ENCODE measurements at places on chromosomes 11 and 22. TPM values are rescaled to one million over a fixed set of nuclear protein-coding genes. Genes with fewer than 3 reads are reported as not detected.

GRCh38 chr22:34975721-34976120 lies 90.2 kb upstream of the ISX start:
- no peak overlapping the region for H3K27ac ChIP-seq
- no peak overlapping the region for H3K4me3 ChIP-seq
- DNase-seq, result no peak
- no peaks in the 10 kb centered on the region for H3K4me1 ChIP-seq

- no peak overlapping the region for H3K27ac ChIP-seq
- DNase-seq, result no peak
- no peak overlapping the region for H3K4me3 ChIP-seq
- H3K27me3 ChIP-seq, result no peaks in the 10 kb centered on the region
Measured at GRCh38 chr11:104442321-104442720, 278.4 kb upstream of the PDGFD start.

GRCh38 chr11:119924017-119924416 lies 195.0 kb upstream of the NECTIN1 start:
- no peaks in the 10 kb centered on the region for H3K4me1 ChIP-seq
- no peak for DNase-seq
- peaks cover 3% of the 10 kb centered on the region for H3K27me3 ChIP-seq
- no peaks in the 10 kb centered on the region for H3K36me3 ChIP-seq
- H3K27ac ChIP-seq, result no peak overlapping the region

DNA sequence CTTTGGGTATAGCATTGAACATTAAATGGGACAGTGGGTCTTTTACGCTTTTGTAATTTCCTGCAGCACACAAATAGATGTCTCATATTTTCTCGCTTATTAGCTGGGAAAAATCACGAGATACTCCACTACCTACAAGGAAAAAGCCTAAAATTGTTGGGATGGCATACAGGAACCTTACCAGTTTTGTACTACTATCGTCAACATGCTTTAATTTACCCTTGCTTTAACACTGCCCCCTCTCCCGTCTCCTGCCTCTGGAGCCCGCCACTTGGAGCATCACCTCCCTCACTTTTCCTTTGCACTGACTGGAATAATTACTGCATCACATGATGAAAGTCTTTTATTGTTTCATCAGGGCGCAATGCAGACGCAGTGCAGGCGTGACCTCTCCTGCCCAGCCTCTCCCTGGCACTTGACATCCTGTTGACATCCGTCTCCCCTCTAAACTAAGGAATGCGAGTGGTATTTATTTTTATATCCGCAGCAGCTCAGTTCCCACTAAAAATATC lies 1.0 kb upstream of the FNBP4 start:
- H3K27ac ChIP-seq, result peak overlapping the region; percentile 96
- H3K27me3 ChIP-seq, result no peaks in the 10 kb centered on the region
- peaks cover 21% of the 10 kb centered on the region for H3K4me1 ChIP-seq
- H3K4me3 ChIP-seq, result peak overlapping the region; percentile 51

DNA sequence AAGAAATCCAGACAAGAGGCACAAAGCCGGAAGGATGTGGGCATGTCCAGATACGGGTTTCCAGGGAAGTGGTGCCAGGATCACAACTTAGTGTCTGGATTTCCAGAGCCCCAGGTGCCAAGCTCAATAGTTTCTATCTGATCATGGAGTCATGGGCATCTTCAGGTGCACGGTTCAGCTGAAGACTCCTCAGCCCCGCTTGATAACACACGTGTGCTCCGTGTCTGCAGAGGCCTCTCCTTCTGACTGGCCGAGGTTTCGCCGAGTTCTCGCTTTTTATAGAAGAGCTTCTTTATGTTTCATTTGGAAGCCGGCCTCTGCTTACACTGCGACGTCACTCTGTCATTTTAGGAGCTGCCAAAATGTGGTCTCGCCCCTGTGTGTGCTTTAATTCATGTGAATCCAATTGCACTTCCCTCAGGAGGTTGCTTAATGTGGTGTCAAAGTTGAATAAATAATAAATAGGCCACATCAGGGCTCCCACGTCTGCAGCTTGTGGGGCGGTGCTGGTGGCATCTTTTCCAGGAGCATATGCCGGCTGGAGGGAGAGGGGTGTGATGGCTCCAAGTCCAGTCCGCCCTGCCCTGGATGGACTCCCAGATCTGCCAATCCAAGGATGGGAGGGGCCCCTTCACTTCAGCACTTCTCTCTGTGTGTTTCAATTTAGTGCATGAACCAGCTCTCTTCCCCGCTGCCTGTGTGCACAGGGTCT lies 1410.8 kb downstream of the TBC1D22A start:
- no peaks in the 10 kb centered on the region for H3K36me3 ChIP-seq
- no peak overlapping the region for H3K4me3 ChIP-seq
- no peaks in the 10 kb centered on the region for H3K27me3 ChIP-seq
- DNase-seq, result no peak
- no peaks in the 10 kb centered on the region for H3K4me1 ChIP-seq
- no peak overlapping the region for H3K27ac ChIP-seq

- no peak overlapping the region for H3K27ac ChIP-seq
- peaks cover 10% of the 10 kb centered on the region for H3K4me1 ChIP-seq
- peaks cover 2% of the 10 kb centered on the region for H3K36me3 ChIP-seq
- no peak for DNase-seq
Measured at GRCh38 chr22:46113910-46114517, 36.3 kb upstream of the PPARA start.

- H3K4me3 ChIP-seq, result no peak overlapping the region
- H3K4me1 ChIP-seq, result peaks cover 12% of the 10 kb centered on the region
- H3K27me3 ChIP-seq, result no peaks in the 10 kb centered on the region
- H3K36me3 ChIP-seq, result no peaks in the 10 kb centered on the region
- DNase-seq, result no peak
- no peak overlapping the region for H3K27ac ChIP-seq
Measured at GRCh38 chr11:117901601-117902000, 25.1 kb upstream of the FXYD6 start.

DNA sequence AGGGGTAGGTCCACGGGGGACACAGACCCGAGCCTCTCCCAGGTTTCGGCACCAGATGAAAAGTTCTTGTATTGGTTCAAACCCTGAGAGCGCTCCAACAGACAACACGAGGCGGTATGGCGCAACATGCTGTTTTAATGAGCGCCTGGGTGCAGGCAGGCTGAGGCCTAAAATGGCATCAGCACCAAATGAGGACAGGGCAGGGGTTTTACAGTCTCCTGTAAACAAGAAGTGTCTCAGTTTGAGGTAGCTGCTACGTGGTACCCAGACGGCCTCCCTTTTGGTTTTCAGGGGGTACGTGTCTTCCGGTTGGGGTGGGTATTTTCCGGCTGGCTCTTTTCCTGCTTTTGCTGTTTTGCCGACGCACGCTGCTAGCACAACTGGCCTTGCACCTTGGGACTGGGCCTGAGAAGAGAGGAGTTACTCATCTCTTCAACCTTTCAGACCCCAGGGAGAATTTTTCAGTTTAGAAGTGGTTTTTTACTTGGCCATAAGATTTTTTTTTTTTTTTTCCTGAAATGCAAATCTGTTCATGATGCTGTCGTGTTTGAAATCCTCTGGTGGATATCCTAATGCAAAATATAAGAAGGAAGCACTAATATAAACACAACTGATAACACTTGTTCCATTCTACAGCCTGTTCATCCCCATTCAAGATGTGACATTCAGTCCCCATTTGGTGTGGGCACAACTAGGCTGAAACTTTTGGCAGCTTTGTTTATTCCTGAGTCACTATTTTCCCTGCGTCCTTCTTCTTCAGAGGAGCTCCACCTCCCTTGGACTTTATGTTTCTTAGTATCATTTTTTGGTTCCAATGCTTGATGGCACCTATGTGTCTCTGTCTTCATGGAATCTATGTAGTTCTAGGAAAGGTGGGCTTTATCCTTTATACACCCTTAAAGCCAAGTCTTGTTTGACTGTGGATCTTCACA lies 6.5 kb downstream of the PPFIBP2 start:
- H3K27ac ChIP-seq, result peak overlapping the region; percentile 82
- peaks cover 38% of the 10 kb centered on the region for H3K4me1 ChIP-seq
- H3K27me3 ChIP-seq, result no peaks in the 10 kb centered on the region
- no peaks in the 10 kb centered on the region for H3K36me3 ChIP-seq
- no peak for DNase-seq

DNA sequence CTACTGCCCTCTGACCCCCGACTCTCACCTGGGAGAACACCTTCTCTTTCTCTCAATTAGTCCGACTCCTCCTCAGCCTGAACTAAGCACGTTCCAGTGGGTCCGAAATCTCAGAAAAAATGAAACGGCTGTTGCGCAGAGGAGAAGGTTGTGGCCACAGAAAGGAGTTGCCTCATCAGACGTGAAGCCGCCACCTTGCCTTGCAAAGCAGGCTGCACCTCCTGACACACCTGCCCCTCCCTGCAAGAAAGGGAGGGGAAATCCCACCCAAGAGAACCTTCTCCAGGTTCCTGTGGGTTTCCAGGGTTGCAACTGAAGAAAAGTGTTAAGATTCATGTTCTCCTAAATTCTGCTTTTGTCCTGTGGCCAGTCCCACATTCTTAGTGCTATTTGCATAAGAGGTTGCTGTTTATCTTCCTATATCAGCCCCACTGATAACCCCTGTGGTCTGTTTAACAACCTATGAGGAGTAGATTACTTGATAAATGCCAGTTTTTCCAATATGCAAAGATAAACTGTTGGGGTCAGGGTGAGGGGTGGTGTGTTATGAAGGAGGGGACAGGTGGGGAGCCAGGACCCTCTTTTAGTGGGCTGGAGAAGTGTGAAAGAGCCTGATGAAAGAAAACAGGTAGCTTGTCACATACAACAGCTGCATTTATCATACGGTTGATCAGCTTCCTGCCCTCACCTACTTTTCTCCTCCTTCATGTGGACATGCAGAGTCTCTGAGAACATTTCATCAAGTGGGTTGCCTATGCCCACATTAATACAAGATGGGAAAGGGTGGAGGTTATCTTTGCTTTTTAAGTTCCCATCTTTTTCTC lies 18.2 kb downstream of the ZBTB16 start:
- peak; percentile 18 for DNase-seq
- H3K4me3 ChIP-seq, result peak overlapping the region; percentile 26
- H3K36me3 ChIP-seq, result no peaks in the 10 kb centered on the region
- H3K27me3 ChIP-seq, result no peaks in the 10 kb centered on the region

DNA sequence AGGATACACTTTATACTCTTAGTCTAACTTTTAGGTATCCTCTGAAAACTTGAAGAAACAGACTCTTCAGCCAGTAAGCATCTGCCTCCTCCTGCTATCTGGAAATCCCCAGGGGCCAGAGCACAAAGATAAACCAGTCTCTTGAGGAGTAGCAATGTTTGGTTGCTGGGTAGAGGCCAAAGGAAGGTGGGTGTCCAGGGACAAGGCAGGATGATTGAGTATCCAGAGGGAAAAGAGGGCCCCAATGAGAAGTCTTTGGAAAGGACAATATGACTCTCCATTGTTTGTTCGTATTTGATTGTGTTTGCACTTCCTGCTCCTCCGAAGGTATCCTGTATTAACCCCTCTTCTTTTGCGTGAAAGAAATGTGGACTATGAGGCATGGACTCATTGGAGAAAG lies 4.8 kb upstream of the OR52I1 start:
- H3K4me3 ChIP-seq, result no peak overlapping the region
- H3K27me3 ChIP-seq, result peaks cover 4% of the 10 kb centered on the region
- H3K4me1 ChIP-seq, result no peaks in the 10 kb centered on the region
- no peak overlapping the region for H3K27ac ChIP-seq
- no peak for DNase-seq

DNA sequence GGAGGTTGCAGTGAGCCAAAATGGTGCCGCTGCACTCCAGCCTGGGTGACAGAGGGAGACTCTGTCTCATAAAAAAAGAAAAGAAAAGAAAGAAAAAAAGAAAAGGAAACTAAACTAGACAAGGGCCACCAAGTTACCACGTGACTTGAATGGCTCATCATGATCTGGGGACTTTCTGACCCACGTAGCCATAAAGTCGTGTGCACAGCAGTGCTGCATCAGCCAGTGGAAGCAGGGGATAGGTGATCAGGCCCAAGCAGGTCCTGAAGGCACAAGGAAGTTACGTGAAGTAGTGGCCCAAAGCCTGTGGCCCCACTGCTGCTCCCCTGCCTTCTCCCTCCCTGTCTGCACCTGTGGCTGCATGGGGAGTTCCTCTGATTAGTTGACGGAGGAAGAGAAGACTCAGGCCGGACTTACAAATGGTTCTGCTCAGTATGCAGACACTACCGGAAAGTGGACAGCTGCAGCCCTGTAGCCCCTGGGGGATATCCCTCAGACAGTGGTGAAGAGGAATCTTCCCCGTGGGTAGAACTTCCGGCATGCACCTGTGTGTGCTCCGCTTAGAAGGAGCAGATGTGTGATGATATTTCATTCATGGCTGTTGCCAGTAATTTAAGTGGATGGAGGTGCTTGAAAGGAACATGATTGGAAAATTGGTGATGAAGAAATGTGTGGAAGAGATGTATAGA lies 18.2 kb upstream of the CD81 start:
- DNase-seq, result no peak
- no peaks in the 10 kb centered on the region for H3K4me1 ChIP-seq
- H3K36me3 ChIP-seq, result no peaks in the 10 kb centered on the region
- no peaks in the 10 kb centered on the region for H3K27me3 ChIP-seq
- H3K4me3 ChIP-seq, result no peak overlapping the region
- H3K27ac ChIP-seq, result no peak overlapping the region

DNA sequence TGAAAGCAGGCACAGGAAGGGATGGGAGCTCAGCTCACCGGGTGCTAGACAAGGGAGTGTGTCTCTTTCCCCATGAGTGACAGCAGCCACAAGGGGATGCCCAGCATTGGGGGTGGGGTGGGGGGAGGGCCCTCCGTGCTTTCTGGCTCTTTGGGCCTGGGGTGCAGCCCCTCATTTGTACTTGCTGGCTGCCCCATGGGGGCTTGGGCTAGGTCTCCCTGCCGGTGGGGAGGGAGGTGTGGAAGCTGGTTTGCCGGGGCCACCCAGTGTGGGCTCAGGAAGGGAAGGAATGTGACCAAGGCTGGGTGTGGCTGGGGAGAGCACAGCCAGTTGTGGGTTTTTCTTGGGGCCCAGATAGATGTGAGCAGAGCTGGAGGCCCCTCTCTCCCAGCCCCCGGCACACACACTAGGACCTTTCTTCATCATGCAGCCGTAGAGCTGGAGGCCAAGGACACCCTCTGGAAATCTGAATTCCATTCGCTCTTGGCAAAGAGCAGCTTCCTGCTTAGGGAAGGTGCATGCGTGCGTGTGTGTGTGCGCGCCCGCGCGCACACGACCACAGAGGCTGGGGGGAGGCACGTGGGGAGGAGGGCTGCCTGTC lies 25.8 kb downstream of the KCNQ1OT1 start:
- H3K27ac ChIP-seq, result no peak overlapping the region
- no peak overlapping the region for H3K4me3 ChIP-seq
- H3K36me3 ChIP-seq, result no peaks in the 10 kb centered on the region
- no peaks in the 10 kb centered on the region for H3K27me3 ChIP-seq

DNA sequence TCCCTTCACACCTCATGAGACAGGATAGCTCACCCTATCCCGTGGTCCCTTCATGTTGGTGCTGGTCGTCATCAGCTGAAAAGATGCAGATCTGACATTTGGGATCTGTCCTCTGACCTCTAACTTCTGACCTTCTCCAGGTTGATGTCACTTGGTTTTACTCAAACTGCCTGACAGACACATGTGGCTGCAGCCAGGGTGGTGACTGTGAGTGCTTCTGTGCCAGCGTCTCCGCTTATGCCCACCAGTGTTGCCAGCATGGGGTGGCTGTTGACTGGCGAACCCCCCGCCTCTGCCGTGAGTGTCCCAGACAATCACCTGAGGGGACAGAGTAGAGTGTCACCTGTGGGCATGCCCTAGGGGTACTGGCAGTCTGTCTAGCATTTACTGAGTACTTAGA lies 49.7 kb downstream of the OTOG start:
- H3K36me3 ChIP-seq, result no peaks in the 10 kb centered on the region
- no peak for DNase-seq
- H3K4me3 ChIP-seq, result no peak overlapping the region
- no peak overlapping the region for H3K27ac ChIP-seq
- no peaks in the 10 kb centered on the region for H3K4me1 ChIP-seq
- no peaks in the 10 kb centered on the region for H3K27me3 ChIP-seq

ARHGEF17 gene
- 0.88 TPM for total RNA-seq

CD6 gene
- total RNA-seq, result 85.6 TPM

ALKBH3 gene
- total RNA-seq, result 29.6 TPM

GRIK4 gene
- total RNA-seq, result 21.9 TPM

MTFP1 gene
- total RNA-seq, result 17.5 TPM

EXPH5 gene
- total RNA-seq, result 2.6 TPM

FXYD2 gene
- total RNA-seq, result 0.78 TPM

BIRC3 gene
- total RNA-seq, result 14.2 TPM

HPX gene
- total RNA-seq, result 1.5 TPM

All from natural killer cell (primary cell).